ENCODE measurements at places on chromosomes 2 and 18. TPM values are rescaled to one million over a fixed set of nuclear protein-coding genes. Genes with fewer than 3 reads are reported as not detected.

GTF2A1L gene
- 3.9 TPM for total RNA-seq

CROCC2 gene
- total RNA-seq, result 0.18 TPM

DSG3 gene
- not detected for total RNA-seq

VPS4B gene
- total RNA-seq, result 35.9 TPM

SLC5A7 gene
- total RNA-seq, result 0.53 TPM

TMEFF2 gene
- 7.0 TPM for total RNA-seq

ERLEC1 gene
- 43.1 TPM for total RNA-seq
